ENCODE measurements at places on chromosomes 2 and 18. TPM values are rescaled to one million over a fixed set of nuclear protein-coding genes. Genes with fewer than 3 reads are reported as not detected.

Gene FABP1
- total RNA-seq: not detected

Gene ABCG5
- not detected for total RNA-seq

Gene NAT8
- total RNA-seq: 94.4 TPM

Gene TNFRSF11A
- total RNA-seq: 5.4 TPM

Gene MARCHF4
- not detected for total RNA-seq

GRCh38 chr18:58054041-58054781 lies 10.2 kb downstream of the NEDD4L start:
- no peaks in the 10 kb centered on the region for H3K36me3 ChIP-seq
- H3K27me3 ChIP-seq: no peaks in the 10 kb centered on the region
- no peaks in the 10 kb centered on the region for H3K4me1 ChIP-seq
- H3K27ac ChIP-seq: no peak overlapping the region
- DNase-seq: no peak

- no peak overlapping the region for H3K27ac ChIP-seq
- no peaks in the 10 kb centered on the region for H3K4me1 ChIP-seq
- no peak overlapping the region for H3K4me3 ChIP-seq
- no peaks in the 10 kb centered on the region for H3K36me3 ChIP-seq
- H3K27me3 ChIP-seq: no peaks in the 10 kb centered on the region
Observed at GRCh38 chr2:186328838-186329237, 157.2 kb upstream of the ZC3H15 start.

DNA sequence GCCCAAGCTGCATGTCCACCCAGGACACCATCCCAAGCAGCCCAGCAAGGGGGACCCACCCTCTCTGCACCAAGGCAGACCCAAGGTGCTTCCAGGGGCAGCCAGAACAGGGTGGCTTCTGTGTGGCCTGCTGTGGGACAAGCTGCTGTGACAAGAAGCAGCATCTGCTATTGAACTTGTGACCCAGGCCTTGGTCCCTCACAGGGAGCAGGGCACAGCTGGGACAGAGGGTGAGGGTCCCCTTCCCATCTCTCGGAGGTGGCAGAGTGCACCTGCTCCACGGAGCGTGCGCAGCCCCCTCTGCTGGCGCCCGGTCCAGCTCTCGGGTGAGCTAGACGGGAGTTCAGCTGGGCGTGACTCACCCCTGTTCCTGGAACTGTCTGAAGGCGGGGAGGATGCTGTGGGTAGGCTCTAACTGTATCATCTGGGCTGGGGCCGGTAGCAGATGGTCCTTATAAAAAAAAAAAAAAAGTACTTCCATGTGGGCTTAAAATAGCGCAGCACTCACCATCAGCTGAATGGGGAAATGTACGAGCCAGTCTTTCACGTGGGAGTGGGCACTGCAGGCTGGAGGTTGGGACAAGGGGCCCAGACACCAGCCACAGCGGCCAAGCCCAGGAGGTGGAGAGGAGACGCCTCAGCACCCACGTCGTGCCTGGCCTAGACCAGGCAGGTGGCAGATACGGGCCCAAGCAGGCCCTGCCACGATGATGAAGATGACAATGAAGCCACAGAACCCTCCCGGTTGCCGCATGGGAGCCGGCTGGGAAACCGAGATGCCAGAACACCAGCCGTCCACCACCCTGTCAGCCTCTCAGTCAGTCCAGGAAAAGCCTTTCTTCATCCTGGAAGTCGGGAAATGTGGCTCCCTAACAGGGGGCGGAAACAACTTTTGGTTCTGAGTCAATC lies 136.8 kb upstream of the ID2 start:
- peak; percentile 74 for DNase-seq
- no peak overlapping the region for H3K4me3 ChIP-seq
- H3K27ac ChIP-seq: no peak overlapping the region
- peaks cover 12% of the 10 kb centered on the region for H3K4me1 ChIP-seq
- no peaks in the 10 kb centered on the region for H3K27me3 ChIP-seq

DNA sequence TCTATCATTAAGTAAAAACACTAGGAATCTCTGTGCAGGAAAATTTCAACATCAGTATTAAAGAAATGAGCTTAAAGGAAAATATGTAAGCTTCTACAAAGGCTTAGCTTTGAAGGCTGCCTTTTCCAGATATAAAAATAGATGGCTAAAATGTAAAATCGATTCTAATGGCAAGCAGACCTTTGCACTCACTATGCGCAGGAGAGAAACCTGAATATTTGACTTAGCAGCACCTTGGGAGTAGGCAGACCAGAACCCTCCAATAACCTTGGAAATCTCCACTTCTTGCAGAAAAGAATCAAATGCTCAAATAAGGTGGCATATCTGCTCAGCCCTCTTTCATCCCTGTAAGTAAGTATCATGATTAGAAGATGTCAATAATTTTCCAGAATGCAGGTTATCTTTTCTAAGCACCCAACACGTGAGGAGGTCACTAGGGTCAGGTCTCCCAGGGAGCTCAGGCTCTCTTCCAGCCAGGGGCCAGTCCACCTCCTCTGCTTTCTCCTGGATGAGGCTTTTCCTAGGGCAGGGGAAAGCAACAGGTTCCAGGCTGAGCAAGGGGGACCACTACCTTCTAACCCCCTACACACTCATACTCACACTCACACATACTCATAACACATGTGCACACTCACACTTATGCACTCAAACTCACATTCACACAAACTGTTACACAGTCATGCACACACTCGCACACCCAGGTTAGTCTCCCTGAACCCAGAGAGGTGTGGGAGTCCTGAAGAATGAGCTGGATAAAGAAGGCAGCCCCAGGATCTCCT lies 3.8 kb downstream of the PIEZO2 start:
- peaks cover 1% of the 10 kb centered on the region for H3K36me3 ChIP-seq
- no peak for DNase-seq
- H3K4me1 ChIP-seq: peaks cover 3% of the 10 kb centered on the region
- no peak overlapping the region for H3K27ac ChIP-seq
- no peak overlapping the region for H3K4me3 ChIP-seq
- peaks cover 20% of the 10 kb centered on the region for H3K27me3 ChIP-seq

- no peak overlapping the region for H3K27ac ChIP-seq
- no peak overlapping the region for H3K4me3 ChIP-seq
- H3K36me3 ChIP-seq: no peaks in the 10 kb centered on the region
- no peak for DNase-seq
- no peaks in the 10 kb centered on the region for H3K27me3 ChIP-seq
Observed at GRCh38 chr2:183371545-183371944, 247.3 kb downstream of the NUP35 start.

GRCh38 chr2:200455958-200456421 lies 53.9 kb downstream of the KCTD18 start:
- peaks cover 5% of the 10 kb centered on the region for H3K4me1 ChIP-seq
- DNase-seq: peak; percentile 44
- H3K36me3 ChIP-seq: no peaks in the 10 kb centered on the region
- no peak overlapping the region for H3K4me3 ChIP-seq

DNA sequence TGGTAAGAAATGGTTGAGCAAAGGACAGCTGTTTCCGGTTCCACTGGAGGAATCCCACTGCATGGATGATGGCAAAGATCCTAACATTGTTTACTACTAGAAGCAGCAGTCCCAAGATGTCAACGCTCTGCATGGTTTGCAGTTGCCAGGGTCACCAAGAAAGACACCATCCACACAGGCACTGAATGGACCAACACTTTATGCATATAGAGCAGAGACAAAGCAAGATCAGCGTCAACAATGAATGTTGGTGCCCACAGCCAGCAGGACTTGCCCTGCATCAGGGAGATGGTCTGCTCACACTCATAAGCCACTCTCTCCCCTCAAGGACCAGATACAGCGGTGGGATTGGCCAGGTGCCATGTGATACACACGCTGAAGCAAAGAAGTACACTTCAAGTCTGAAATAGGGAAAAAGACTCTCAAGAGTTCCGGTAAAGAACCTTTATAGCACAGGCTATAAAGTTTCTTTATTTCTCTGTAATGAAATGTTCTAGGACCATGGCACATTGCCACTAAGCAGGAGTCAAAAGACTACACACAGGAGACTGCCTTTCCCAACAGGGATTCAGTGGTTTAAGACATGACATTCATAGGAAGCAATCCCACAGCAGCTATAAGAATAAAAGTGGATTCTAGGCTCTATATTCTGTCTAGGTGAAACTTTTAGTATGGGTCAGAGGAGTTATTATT lies 133.2 kb upstream of the EPHA4 start:
- no peaks in the 10 kb centered on the region for H3K27me3 ChIP-seq
- H3K27ac ChIP-seq: no peak overlapping the region
- no peak overlapping the region for H3K4me3 ChIP-seq
- H3K36me3 ChIP-seq: no peaks in the 10 kb centered on the region
- H3K4me1 ChIP-seq: no peaks in the 10 kb centered on the region
- no peak for DNase-seq

DNA sequence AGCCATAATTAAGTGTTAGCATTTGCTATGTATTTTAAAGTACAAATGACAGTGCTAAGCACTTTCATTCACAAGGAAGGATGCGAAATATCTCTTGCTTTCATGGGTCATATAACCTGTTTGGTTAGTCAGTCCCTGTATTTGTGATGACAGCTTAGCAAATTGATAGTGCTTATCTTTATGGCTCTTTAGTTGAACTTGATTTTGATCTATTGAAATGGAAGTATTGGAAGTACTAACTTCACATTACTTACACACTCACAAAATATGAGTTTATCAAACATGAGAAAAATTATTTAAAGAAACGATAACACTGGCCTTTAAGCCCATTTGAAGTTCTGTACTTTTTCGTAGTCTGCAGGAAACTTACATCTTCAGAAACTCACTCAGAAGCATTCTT lies 97.4 kb upstream of the NEUROD1 start:
- H3K27me3 ChIP-seq: no peaks in the 10 kb centered on the region
- DNase-seq: no peak
- peaks cover 20% of the 10 kb centered on the region for H3K4me1 ChIP-seq
- no peak overlapping the region for H3K4me3 ChIP-seq
- H3K36me3 ChIP-seq: no peaks in the 10 kb centered on the region

GRCh38 chr18:45137087-45137419 lies 456.4 kb downstream of the SETBP1 start:
- no peak for DNase-seq
- no peak overlapping the region for H3K4me3 ChIP-seq
- H3K4me1 ChIP-seq: no peaks in the 10 kb centered on the region

- no peaks in the 10 kb centered on the region for H3K27me3 ChIP-seq
- no peak for DNase-seq
- H3K27ac ChIP-seq: no peak overlapping the region
- no peaks in the 10 kb centered on the region for H3K36me3 ChIP-seq
- no peaks in the 10 kb centered on the region for H3K4me1 ChIP-seq
- no peak overlapping the region for H3K4me3 ChIP-seq
Observed at GRCh38 chr18:49853011-49853410, 39.7 kb upstream of the ACAA2 start.

- no peak overlapping the region for H3K27ac ChIP-seq
- H3K36me3 ChIP-seq: no peaks in the 10 kb centered on the region
- no peak overlapping the region for H3K4me3 ChIP-seq
- no peaks in the 10 kb centered on the region for H3K27me3 ChIP-seq
- H3K4me1 ChIP-seq: no peaks in the 10 kb centered on the region
- no peak for DNase-seq
Observed at GRCh38 chr2:184041777-184042176, 556.6 kb upstream of the ZNF804A start.

DNA sequence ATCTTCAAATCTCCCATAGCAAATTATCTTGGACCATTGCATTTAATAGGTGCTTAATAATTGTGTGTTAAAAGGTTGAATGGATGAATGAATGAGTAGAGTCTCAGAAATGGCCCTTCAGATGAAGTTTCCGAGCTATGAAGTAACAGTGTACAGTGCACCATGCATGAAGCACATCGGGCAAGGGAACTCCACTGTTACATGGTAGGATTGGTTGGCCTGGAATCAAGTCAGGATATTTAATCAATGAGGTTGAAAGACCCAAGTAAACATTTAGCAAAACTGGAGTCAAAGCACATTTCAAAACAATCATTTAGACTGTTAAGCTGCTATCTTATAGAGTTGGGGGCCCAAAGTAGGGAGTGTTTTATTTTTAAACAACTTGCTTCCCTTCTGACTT lies 80.0 kb downstream of the APOB start:
- DNase-seq: no peak
- H3K27me3 ChIP-seq: no peaks in the 10 kb centered on the region
- no peak overlapping the region for H3K4me3 ChIP-seq

- DNase-seq: no peak
- no peak overlapping the region for H3K4me3 ChIP-seq
- H3K27me3 ChIP-seq: no peaks in the 10 kb centered on the region
- no peak overlapping the region for H3K27ac ChIP-seq
- H3K36me3 ChIP-seq: no peaks in the 10 kb centered on the region
Observed at GRCh38 chr2:218708086-218708485, 2.5 kb upstream of the TTLL4 start.

DNA sequence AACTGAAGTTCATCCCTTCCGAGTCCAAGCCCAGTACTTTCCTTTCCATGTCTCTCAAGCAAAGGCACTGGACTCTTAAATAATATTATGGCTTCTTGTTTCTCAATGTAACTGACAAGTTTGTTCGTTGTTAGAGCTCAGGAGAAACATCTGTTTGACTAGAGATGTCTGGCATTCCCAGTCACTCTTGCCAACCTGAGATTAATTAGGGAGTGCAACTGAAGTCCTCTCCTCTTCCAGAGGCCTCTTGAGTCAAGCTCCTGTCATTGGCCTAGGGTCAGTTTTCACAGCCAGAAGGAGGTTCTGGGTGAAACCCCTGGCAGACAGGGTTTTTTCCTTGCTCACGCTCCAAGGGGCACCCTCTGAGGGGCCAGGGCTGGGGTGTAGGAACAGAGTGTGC lies 196.1 kb downstream of the AGPS start:
- H3K36me3 ChIP-seq: no peaks in the 10 kb centered on the region
- H3K4me1 ChIP-seq: no peaks in the 10 kb centered on the region
- no peak overlapping the region for H3K27ac ChIP-seq
- DNase-seq: no peak

- no peak overlapping the region for H3K4me3 ChIP-seq
- H3K27ac ChIP-seq: no peak overlapping the region
- H3K27me3 ChIP-seq: no peaks in the 10 kb centered on the region
- no peaks in the 10 kb centered on the region for H3K4me1 ChIP-seq
- DNase-seq: peak; percentile 1
- H3K36me3 ChIP-seq: no peaks in the 10 kb centered on the region
Observed at GRCh38 chr2:121049950-121050585, 234.9 kb downstream of the TFCP2L1 start.

DNA sequence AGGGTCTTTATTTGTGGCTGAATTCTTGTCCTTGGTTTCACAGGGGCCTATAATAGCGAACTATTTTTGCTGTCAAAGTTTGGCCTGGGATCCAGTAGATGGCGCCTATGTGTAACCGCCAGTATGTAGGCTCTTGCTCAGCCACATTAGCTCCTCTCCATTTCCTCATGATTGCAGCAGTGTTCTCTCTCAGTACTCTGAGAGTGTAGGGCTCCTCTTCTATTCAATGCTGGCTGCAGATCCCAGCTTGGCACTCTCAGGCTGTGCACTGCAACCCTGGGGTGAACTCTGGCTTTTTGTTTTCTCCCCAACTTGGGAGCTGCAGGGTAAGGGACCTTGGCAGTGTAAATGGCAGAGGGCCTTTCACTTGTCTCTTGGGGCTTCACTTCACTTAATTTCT lies 344.6 kb upstream of the CHAC2 start:
- no peaks in the 10 kb centered on the region for H3K4me1 ChIP-seq
- H3K27ac ChIP-seq: no peak overlapping the region
- H3K27me3 ChIP-seq: no peaks in the 10 kb centered on the region
- H3K36me3 ChIP-seq: no peaks in the 10 kb centered on the region
- DNase-seq: no peak
